ENCODE measurements at places on chromosomes 7 and 10.

DNA sequence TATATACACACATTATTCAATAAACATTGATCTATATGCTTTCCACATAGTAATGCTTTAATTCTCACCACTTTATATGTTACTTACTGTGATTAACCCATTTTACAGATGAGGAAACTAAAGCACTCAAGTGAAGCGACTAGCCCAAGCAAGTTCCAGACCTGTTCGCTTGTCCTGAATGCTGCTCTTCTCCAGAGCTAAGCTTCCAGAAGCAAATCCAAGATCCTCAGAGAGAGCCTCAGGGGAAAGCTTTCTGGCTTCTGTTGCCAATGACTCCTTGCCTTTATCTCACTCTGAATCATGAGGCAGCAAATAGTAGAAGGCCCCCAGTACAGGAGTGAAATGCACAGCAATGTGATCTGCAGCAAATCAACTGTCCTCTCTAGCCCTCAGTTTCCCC is 32.2 kb downstream of the XPNPEP1 start:
- DNase-seq, result no peak

GRCh38 chr7:130908345-130909160 is 174.5 kb upstream of the KLF14 start:
- peak; percentile 18 for DNase-seq

GRCh38 chr10:44724415-44725174 is 186.5 kb upstream of the TMEM72 start:
- no peak for DNase-seq

GRCh38 chr7:22121702-22122474 is 176.2 kb upstream of the CDCA7L start:
- no peak for DNase-seq

DNA sequence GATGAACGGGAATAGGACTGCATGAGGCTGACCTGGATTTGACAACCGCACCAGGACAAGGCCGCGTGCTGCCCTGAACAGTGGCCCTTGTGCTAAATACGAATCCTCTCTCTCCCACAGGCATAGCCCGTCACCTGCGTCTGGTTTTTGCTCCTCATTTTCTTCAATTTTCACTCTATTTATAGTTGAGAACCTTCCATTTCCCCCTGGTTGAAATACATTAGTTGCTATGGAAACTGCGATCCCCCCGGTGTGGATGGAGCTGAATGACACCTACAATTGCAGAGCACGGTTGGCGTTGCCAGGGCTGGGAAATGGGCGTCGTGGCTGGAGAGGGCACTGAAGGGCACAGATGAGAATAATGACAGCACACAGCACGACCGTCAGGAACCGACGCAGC is 158.6 kb upstream of the PITRM1 start:
- DNase-seq, result no peak

DNA sequence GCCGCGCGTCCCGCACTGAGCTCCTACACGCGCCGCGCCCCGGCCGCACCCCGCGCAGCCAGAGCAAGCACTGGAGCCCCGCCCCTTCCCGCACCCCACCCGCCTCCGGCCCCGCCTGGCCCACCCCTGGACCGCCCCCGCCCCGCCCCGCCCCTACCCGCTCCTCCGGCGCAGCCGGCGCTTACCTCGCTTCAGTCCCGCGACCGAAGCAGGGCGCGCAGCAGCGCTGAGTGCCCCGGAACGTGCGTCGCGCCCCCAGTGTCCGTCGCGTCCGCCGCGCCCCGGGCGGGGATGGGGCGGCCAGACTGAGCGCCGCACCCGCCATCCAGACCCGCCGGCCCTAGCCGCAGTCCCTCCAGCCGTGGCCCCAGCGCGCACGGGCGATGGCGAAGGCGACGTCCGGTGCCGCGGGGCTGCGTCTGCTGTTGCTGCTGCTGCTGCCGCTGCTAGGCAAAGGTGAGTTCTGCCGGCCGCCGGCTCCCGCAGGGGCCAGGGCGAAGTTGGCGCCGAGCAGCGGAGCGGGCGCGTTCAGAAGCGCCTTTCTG is at the start of gene RET:
RET (plus strand) TSS at position 194 of the 545 bp plus-strand sequence; CDS start at position 384, 190 bp downstream.
- DNase-seq, result peak; percentile 58

GRCh38 chr7:115099906-115100305 is 178.0 kb downstream of the MDFIC start:
- no peak for DNase-seq

DNA sequence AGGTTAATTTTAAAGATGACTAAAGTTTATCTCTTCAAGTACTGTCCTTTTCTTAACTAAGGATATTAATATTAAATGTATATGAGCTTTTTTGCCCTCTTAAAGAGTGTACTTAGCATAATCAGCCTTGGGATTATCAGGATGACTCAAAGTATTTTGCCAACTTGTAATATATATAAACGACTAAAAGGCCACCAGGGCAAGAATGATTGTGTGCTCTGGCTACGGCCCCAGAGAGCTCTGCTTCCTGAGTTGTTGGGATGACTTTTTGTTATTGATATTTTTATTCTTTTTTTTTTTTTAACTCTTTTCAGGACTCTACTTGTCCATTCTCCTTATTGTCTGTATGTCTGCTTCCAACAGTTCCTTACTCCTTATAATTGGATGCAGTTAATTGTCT is 14.8 kb upstream of the CHRM2 start:
- DNase-seq, result no peak

GRCh38 chr10:1419796-1420610 is 317.3 kb downstream of the ADARB2 start:
- no peak for DNase-seq

GRCh38 chr7:2617325-2617905 is 14.4 kb upstream of the TTYH3 start:
- DNase-seq, result no peak

GRCh38 chr10:46228563-46229071 is 58.2 kb upstream of the ANTXRL start:
- peak; percentile 64 for DNase-seq

GRCh38 chr10:133258818-133259601 is 17.7 kb downstream of the ADAM8 start:
- DNase-seq, result peak; percentile 85

DNA sequence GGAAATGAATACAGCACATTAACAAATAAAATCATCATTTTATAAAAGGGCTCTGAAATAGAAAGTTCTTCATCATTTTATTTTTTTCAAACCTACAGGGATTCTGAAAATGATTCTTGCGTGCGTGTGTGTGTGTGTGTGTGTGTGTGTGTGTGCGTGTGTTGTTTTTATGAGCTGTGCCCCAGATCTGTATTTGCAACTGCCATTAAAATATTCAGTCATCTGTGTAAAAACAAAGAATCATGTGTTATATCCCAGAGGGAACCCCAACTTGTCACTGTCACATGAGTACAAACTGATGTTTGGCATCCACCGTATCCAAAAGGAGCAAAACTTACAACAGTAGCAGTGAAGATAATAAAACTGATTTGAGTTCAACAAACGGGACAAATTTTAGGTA is 635.4 kb upstream of the PFKP start:
- DNase-seq, result no peak

DNA sequence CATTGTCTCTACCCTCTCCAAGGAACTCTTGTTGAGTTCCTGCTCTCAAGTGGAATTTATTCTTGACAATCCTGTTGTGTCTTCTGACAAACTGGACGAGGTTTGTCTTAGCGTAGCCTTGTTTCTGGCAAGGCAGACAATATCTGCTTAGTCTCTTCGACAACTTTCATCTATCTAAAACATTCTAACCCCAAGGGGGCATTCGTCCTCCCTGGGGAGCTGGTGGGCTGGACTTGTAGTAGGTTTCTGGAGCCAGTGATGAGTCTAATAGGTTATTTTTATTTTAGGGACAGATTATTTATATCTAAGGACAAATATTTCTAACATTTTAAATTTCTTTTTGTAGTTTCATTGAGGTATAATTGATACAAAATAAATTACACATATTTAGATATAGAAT is 7.3 kb upstream of the C10orf120 start:
- no peak for DNase-seq

DNA sequence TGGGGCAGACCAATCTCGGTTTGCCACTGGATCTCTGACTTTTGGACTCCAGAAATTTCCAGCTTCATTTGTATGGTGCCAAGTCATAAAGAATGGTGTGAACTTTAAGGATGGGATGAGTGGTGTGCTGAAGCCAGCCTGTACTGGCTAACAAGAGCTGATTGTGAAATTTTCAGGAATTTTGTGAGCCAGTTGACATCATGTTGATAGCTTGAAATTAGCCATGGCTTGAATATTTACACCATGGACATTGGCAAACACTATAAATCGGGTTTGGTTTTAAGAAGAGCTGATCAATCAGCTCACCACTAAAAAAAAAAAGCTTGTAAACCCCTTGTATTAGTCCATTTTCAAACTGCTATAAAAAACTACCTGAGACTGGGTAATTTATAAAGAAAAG is 14.1 kb upstream of the MYH16 start:
- no peak for DNase-seq

GRCh38 chr10:34547291-34547690 is 267.8 kb downstream of the PARD3 start:
- DNase-seq, result no peak

GRCh38 chr7:158976468-158976848 is 120.1 kb downstream of the DYNC2I1 start:
- no peak for DNase-seq

DNA sequence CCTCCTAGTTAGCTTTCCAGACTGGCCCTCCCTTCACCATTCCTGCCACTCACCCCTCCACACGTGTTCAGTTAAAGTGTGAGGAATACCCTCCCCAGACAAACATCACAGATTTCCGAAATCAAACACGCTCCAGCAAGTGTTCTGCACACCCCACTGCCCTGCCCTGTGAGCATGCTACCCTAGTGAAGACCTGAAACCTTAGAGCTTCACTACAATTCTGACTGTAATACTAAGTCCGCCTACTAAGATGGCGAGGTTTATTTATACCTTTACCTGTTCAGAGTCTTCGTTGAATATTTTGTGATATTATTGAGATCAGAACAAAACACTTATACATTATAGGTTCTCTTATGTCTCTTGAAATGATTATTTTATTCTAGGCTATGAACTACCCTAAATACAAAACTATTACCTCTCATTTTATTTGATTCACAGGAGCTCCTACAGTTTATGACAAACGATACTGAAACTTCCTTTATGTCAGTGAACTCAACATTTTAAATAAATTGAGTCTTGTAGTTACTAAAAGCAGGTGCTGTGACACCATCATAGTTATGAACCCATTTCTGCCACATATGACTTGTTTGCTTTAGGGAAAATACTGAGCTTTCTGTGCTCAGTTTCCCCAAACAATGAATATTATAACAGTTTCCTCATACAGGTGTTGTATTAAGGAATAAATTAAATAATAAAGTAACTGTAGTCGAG is 8.6 kb downstream of the SCIN start:
- DNase-seq, result no peak

GRCh38 chr7:26291699-26292538 is at the start of gene SNX10:
Gene SNX10, plus strand, starts transcription at chr7:26291862. Its CDS starts 54,581 bp downstream, at chr7:26346443.
- DNase-seq, result peak; percentile 75

- DNase-seq, result no peak
Observed at GRCh38 chr10:47076949-47077361, 165.7 kb downstream of the PTPN20 start.

- DNase-seq, result no peak
Observed at GRCh38 chr7:47373871-47374451, 207.9 kb downstream of the TNS3 start.

GRCh38 chr10:14325325-14325955 is 5.3 kb downstream of the FRMD4A start:
- DNase-seq, result peak; percentile 67

DNA sequence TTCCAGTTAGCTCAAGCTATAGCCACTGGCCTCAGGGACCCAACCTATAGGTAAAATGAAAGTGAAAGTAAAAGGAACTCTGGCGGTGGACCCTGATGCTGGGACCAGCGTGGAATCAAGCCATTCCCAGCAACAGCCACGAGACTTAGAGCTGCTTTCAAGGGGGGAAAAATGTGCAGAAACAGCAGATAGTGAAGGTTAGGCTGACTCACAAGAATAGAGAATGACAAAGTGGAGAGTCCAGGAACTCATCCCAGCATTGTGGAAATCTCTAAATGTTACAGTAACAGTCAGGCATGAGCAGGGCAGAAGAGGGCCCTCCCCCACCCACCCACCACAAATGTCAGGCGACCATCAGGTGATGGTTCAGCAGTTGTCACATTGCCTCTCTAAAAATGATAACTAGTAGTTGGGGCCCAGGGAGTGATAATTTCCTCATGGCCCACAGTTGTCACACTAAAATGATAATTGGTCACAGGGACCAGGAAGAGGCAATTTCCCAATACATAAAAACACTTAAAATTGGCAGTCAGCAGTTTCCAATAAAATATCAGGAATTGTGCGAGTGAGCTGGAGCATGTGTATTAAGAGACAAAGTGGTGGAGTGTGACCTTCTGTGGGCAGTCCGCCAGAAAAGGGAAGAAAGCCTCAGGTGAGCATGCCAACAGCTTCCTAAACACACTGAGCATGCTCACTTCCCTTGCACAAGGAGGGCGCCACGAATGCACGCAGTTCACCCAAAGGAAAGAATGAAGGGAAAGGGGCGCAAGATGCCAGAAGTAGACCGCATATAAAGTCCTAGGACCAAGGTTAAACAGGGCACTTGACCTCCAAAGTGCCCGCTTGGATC is 129.8 kb upstream of the PPP1R3A start:
- no peak for DNase-seq

- no peak for DNase-seq
Observed at GRCh38 chr10:124742413-124743190, 1.6 kb downstream of the FAM53B start.

DNA sequence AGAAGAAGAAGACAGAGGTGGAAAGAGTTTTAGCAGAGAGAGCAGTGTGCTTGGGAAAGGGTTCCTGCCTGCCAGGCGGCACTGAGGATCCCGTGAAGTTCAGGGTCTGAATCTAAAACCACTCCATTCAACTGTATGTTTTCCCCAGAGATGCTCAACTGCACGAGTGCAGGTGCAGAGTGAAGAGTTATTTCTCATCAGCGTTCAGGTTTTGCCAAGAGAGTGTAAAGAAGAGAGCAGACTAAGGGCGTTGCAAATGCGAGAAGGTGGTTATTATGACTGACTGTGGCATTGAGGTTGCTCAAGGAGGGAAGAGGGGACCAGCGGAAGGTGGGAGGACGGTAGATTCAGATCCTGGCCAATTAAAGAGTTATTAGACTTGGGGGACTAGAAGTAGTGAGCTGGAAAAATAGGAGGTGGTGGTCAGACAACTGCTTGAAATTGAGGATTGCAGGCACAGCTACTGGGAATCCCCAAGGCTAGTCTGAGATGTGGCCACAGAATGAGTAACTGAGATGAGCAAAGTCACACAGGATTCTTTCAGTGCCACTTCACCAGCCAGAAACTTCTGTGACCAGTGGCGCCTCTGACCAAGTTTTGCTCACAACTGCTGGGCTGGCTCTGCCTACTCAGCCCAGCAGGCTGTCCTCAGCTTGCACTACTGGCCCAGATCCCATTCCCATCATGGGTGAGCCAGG is 29.1 kb downstream of the STRA8 start:
- DNase-seq, result no peak

- DNase-seq, result no peak
Observed at GRCh38 chr10:117137031-117137910, 799 bp downstream of the VAX1 start.

GRCh38 chr10:22684699-22685098 is 29.7 kb downstream of the PIP4K2A start:
- no peak for DNase-seq
